ENCODE measurements at places on chromosomes 13 and 19.

- DNase-seq: no peak
Observed at GRCh38 chr13:28401303-28402056, 93.4 kb downstream of the FLT1 start.

- DNase-seq: no peak
Observed at GRCh38 chr19:38734426-38735256, 9.6 kb downstream of the CAPN12 start.

DNA sequence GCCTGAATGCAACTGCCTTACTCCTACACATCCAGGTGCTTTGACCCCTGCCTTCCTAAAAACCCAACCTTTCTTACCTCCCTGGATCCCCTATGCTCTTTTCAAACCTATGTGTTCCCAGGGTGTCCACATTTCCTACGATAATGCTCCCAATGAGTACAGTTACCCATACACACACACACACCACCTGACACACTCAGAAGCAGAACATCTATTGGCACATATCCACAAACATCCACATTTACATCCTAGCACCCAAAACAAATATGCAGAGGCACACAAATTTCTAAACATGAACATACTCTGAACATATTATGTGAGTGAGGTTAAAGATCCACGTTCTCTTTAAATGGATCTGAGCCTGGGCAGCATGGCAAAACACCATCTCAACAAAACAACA lies 22.4 kb upstream of the PLAUR start:
- no peak for DNase-seq

- no peak for DNase-seq
Observed at GRCh38 chr19:33456076-33456844, 65.3 kb downstream of the PEPD start.

- no peak for DNase-seq
Observed at GRCh38 chr13:46761866-46762265, 35.1 kb downstream of the ESD start.

GRCh38 chr19:13404236-13404635 lies 102.0 kb downstream of the CACNA1A start:
- DNase-seq: no peak

DNA sequence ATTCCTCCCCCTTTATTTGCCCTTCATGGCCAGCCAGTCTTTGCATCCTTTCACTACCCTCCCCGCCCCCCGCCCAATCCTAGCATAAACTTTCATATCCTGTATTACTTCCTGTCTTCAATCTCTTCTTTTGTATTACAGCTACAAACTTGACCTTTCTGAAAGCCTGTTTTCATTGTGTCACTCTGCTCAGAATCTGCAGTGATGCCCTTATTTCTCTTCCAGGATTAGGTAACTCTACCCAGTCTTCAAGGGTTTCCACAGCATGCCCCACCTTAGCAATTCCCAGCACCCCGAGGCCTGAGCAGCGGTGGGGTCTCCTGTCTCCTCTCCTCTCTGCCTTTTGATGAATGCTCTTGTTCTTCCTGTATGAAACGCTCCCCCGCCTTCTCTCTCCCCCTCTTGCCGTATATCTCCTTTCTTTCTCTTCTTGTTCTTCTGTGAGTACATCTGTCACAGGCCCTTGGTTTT lies 145.6 kb downstream of the SHISA2 start:
- no peak for DNase-seq

DNA sequence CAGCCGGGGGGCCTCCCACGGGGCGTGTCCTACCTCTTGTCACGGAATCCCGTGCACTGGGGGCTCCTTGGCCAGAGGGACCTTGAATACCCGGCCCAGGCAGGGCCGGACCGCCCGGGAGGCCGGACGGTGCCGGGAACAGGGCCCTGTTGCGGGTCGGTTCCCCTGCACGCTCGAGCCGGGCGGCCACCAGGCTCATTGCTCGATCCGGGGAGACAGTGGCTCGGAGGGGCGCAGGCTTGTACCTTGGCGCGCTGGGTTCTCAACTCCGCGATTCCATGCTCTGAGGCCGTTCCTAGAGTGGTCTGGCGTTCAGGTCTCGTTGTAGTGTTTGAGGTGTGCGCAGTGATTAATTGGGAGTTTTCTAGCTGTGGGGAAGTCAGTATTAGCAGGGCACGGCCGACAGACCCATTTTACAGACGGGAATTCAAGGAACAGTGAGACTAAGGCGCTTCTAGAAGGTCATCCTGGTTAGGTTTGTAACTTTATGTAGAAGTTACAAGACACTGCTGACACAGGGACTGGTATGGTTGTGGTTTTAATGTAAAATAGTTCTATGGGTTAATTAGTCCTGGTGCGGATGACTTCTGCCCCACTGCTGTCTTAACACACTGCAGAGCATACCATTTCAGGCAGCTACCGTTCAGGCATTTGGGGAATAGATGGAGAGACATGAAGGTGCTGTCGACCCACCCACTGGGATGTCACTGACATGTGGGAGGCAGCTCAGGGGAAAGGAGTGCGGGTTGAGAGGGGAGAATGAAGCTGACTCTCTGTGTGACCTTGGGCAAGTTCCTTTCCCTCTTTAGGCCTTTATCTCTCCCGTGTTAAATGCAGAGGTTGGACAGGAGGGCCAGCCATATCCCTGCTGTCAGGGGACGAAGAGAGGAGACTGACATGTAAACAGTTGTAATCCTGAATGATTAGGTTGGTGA lies 592 bp downstream of the CLPTM1 start:
- DNase-seq: no peak

DNA sequence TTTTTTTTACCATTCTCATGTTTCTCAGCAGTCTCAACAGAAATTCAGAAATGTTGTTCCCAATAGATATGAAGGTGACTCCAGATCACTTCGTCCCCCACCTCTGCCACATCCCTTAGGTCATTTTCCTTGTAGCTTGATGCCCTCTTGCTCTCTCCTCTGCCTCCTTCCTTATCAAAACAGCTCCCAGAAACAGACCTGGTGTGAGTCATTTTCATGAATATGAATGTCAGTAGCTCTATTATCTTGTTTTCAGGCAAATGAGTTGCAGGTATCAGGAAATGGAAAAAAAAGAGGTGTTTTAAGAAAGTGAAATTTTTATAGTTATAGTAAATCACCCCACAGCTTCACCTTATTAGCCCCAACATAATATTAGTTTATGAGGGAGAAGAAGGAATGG lies 539.3 kb downstream of the SUCLA2 start:
- no peak for DNase-seq

DNA sequence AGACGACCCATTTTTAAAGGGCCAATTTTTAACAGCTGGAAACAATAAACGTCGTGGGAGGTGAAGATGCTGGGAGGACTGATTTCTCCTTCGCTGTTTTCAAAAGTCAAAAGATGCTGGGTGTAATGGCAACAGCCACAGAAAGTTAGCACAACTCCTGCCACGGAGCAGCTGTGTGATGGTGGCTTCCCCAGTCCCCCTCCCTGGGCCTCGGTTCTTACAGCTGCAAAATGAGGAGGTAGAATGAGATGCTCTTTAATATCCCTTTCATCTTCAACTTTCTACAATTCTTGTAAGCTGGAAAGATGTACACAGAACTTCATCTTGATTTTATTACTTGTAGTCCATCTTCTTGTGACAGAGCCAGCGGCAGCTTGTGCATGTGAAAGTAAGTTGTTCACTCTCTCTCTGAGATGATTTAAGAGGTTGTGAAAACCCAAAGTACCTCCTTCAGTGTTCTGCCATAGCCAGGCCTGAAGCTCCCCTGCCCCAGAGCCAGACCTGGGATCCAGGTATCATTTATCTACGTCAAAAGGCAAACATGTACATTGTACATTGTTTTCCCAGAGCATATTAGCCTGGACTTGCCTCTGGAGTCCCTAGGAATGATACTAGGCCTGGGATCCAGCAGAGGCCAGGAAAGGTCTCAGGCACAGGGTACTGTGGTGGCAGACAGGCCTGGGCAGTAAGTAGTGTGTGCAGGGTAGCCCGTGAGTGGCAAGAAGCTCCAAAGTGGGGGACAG lies 3.4 kb upstream of the UBE2L5 start:
- no peak for DNase-seq

GRCh38 chr13:74466864-74467263 lies 332.7 kb upstream of the KLF12 start:
- no peak for DNase-seq

DNA sequence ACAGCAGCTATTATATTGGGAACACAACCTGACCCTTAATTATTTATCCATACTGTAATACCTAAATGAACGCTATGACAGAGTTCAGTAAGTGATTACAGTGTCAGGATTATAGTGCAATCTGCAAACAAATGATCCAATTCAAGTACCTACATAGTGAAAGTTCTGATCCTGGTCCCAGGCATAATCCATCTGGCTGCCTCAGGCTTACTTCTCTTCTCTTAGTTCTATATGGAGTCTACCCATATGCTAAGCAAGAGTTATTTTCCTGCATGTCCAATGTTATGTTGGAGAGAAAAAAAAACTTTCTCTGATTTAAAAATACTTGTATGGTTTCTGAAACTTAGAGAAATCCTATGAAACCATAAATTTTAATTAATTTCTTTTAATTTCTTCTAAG lies 1487.7 kb upstream of the SLC10A2 start:
- no peak for DNase-seq

- no peak for DNase-seq
Observed at GRCh38 chr19:15253061-15253460, 20.8 kb upstream of the EPHX3 start.

DNA sequence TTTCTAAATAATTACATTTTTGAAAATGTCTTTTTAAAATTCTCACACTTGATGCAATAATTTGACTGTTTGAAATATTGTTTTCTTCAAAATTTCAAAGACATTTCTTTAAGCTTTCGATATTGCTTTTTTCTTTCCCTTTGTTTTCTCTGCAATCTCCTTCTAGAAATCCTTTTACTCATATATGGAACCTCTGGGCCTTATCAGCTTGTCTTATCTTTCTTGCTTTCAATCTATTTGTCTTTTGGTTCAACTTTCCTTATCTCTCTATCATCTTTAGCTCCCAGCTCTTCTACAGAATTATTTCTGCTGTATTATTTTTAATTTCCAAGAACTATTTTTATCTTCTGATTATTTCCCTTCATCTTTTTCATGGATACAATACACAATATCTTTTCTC lies 80.7 kb upstream of the DIAPH3 start:
- DNase-seq: no peak

DNA sequence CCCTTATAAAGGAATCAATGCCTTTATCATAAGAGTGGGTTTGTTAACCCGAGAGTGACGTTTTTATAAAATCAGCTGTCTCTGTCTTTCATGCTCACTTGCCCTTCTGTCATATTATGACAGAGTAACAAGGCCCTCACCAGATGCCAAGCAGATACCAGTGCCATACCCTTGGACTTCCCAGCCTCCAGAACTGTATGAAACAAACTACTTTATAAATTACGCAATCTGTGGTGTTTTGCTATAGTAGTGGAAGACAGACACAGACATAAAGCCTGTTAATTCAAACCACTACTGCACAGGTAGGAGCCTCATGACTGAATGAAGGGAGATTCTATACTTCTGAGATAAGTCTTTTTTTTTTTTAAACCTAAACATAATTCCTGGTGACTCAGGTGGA lies 4.6 kb downstream of the VN1R1 start:
- DNase-seq: no peak

DNA sequence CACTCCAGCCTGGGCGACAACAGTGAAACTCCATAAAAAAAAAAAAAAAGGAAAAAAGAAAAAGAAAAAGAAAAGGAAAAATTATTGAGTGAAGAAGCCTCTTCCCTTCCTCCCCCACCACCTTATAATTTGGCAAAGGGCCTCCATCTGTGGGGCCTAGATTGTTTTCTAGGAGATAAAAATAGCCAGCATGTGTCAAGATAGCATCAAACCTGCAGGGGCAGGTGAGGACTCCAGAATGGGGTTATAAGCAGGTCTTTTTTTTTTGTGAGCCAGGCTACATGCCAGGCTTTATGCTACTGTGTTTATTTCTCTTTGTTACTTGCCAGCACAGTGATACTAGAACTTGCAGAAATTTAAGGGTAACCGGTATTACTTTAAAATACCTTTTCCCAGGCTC lies 11.7 kb upstream of the TRIM13 start:
- no peak for DNase-seq

- no peak for DNase-seq
Observed at GRCh38 chr19:30222428-30222873, 149.7 kb upstream of the ZNF536 start.

GRCh38 chr19:8473648-8474476 lies 28.6 kb downstream of the PRAM1 start:
- no peak for DNase-seq

- DNase-seq: no peak
Observed at GRCh38 chr13:110018009-110018408, 231.6 kb upstream of the IRS2 start.

DNA sequence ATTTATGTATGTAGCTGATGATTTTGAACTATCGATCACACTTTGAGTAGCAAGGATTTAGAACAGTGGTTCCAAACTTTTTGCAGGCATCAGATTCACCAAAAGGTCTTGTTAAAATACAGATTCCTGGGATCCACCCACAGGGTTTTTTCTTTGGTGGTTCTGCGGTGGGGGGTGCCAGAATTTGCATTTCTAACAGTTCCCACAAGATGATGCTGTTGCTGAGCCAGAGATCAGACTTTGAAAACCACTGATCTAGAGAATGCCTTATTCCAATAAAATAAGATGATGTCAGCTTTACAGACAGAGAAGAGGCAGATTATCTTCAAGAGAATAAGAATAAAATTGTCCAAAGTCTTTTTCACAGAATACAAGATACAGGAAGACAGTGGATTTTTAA lies 80.9 kb upstream of the SHISA2 start:
- DNase-seq: no peak

- DNase-seq: no peak
Observed at GRCh38 chr19:48122421-48122820, 11.8 kb upstream of the PLA2G4C start.

GRCh38 chr19:3065675-3066357 lies 3.5 kb upstream of the TLE5 start:
- no peak for DNase-seq

DNA sequence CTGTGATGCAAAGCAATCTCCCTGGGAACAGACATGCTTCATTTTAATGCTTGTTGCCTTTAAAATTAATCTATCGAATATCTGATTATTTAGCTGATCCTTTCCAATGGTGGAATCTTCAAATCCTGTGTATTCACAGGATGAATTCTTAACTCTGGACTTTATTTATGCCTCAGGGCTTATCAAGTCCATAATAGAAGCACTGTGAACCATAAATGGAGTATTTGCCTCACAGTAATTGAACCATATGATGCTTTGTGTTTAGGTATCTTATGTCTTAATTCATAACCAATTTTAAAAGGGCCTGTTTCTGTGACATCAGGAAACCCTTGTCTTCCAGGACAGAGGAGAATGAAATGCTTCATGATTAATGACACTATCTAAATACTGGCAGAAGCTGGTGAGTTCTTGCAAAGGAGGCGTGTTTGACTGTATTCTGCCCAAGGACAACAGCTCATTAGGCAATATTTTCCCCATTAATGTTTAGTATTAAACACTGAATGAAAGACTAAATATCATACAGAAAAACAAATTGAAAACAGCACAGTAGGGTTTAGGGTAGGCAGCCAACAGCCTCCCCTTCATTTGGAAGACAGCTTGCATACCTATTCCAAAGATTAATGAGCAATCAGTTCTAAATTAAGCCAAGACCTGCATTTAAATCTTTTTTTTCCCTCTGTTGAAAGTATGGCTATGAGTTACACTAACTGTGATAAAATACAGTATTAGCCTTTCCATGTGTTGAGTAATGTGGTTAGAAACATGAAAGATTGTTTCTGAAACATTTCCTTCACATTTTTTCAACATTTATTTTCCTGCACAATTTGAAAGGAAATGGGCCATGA lies 709.4 kb downstream of the PCDH9 start:
- no peak for DNase-seq

Measured in activated T-helper 1 cell treated with Interleukin-2 at 50 U/mL for 16 hours (primary cell).